Activated CD8-positive, alpha-beta memory T cell treated with anti-CD3 and anti-CD28 coated beads for 36 hours (primary cell): ENCODE measurements at places on chromosomes 16 and 17. TPM values are rescaled to one million over a fixed set of nuclear protein-coding genes. Genes with fewer than 3 reads are reported as not detected.

Gene RUNDC3A
- 0.34 TPM for total RNA-seq

Gene KIFC3
- total RNA-seq: 3.1 TPM

Gene CCL1
- 21.9 TPM for total RNA-seq

Gene GAST
- total RNA-seq: not detected
